ENCODE measurements at places on chromosomes 13 and 19. TPM values are rescaled to one million over a fixed set of nuclear protein-coding genes. Genes with fewer than 3 reads are reported as not detected.

The PLPPR3 gene
- total RNA-seq: not detected

GRCh38 chr19:662207-662961 is 630 bp downstream of the RNF126 start:
- peaks cover 6% of the 10 kb centered on the region for H3K36me3 ChIP-seq
- H3K4me1 ChIP-seq: peaks cover 47% of the 10 kb centered on the region
- H3K4me3 ChIP-seq: peak overlapping the region; percentile 97
- H3K27me3 ChIP-seq: no peaks in the 10 kb centered on the region

The GARRE1 gene
- total RNA-seq: 17.9 TPM

GRCh38 chr19:48059331-48059730 is 15.5 kb upstream of the CABP5 start:
- no peak overlapping the region for H3K27ac ChIP-seq
- H3K27me3 ChIP-seq: peaks cover 17% of the 10 kb centered on the region
- peaks cover 4% of the 10 kb centered on the region for H3K4me1 ChIP-seq
- DNase-seq: no peak

The C1QTNF9B gene
- not detected for total RNA-seq

The ZNF837 gene
- total RNA-seq: 3.0 TPM

The CGB5 gene
- total RNA-seq: not detected

DNA sequence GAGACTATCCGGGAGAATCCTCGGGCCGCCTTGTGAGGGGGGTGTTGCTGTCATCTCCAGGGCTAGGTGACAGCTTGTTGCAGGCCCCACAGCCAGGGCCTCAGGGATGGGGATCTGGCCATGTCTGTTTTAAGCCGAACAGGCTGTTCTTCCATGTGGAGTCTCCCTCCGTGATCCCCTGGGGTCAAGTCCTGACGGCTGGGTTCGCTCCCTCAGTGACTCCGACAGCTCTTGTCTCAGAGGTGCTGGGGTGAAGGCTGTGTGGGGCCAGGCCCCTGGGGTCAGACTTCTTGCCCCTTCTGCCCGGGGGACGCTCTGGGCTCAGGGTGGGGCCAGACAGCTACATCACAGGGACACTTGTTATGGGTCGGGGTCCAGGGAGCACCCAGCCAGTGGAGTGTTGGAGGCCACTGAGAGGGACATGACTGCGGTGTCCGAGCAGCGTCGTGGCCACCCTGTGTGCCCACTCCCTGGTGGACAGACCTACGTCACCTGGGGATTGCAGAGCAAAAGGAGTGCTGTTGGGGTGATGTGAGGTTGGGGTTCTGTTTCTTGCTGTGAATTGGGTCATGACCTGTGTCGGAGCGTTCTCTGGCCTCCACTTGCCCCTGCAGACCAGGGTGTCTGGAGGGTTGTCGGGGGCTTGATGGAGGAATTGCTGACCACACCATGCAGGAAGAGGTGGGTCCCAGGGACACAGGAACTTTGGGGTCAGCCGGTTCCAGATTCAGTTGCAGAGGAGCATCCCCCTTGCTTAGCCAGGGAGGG is 21.5 kb downstream of the EPN1 start:
- no peaks in the 10 kb centered on the region for H3K27me3 ChIP-seq
- H3K4me1 ChIP-seq: no peaks in the 10 kb centered on the region
- peaks cover 1% of the 10 kb centered on the region for H3K36me3 ChIP-seq

The LPAR6 gene
- 3.3 TPM for total RNA-seq

GRCh38 chr13:111213964-111214726 is 99.0 kb downstream of the ARHGEF7 start:
- H3K4me3 ChIP-seq: no peak overlapping the region
- DNase-seq: no peak
- H3K27ac ChIP-seq: no peak overlapping the region
- H3K36me3 ChIP-seq: no peaks in the 10 kb centered on the region
- no peaks in the 10 kb centered on the region for H3K27me3 ChIP-seq
- peaks cover 32% of the 10 kb centered on the region for H3K4me1 ChIP-seq

GRCh38 chr19:5985098-5985783 is 7.3 kb upstream of the RANBP3 start:
- no peak overlapping the region for H3K27ac ChIP-seq
- H3K4me1 ChIP-seq: peaks cover 62% of the 10 kb centered on the region
- no peak for DNase-seq
- H3K27me3 ChIP-seq: no peaks in the 10 kb centered on the region

The CYP2F1 gene
- total RNA-seq: not detected

- H3K4me1 ChIP-seq: peaks cover 29% of the 10 kb centered on the region
- peak overlapping the region; percentile 83 for H3K27ac ChIP-seq
- peak overlapping the region; percentile 85 for H3K4me3 ChIP-seq
- no peaks in the 10 kb centered on the region for H3K27me3 ChIP-seq
- H3K36me3 ChIP-seq: peaks cover 3% of the 10 kb centered on the region
- DNase-seq: no peak
Observed at GRCh38 chr13:36344173-36344572, 2.0 kb downstream of the SPART start.

GRCh38 chr19:6801485-6802086 is 29.1 kb downstream of the VAV1 start:
- no peaks in the 10 kb centered on the region for H3K27me3 ChIP-seq
- H3K36me3 ChIP-seq: peaks cover 1% of the 10 kb centered on the region
- peak overlapping the region; percentile 90 for H3K27ac ChIP-seq
- DNase-seq: peak; percentile 84
- H3K4me1 ChIP-seq: peaks cover 63% of the 10 kb centered on the region
- H3K4me3 ChIP-seq: peak overlapping the region; percentile 97

- no peak for DNase-seq
- peaks cover 35% of the 10 kb centered on the region for H3K4me1 ChIP-seq
- H3K36me3 ChIP-seq: no peaks in the 10 kb centered on the region
- no peak overlapping the region for H3K27ac ChIP-seq
Observed at GRCh38 chr19:18594824-18595373, 6.3 kb downstream of the REX1BD start.

- no peaks in the 10 kb centered on the region for H3K36me3 ChIP-seq
- H3K4me1 ChIP-seq: no peaks in the 10 kb centered on the region
- no peak overlapping the region for H3K4me3 ChIP-seq
- H3K27ac ChIP-seq: no peak overlapping the region
- H3K27me3 ChIP-seq: peaks cover 51% of the 10 kb centered on the region
Observed at GRCh38 chr13:112106478-112107141, 39.7 kb downstream of the SOX1 start.

The CPB2 gene
- not detected for total RNA-seq

DNA sequence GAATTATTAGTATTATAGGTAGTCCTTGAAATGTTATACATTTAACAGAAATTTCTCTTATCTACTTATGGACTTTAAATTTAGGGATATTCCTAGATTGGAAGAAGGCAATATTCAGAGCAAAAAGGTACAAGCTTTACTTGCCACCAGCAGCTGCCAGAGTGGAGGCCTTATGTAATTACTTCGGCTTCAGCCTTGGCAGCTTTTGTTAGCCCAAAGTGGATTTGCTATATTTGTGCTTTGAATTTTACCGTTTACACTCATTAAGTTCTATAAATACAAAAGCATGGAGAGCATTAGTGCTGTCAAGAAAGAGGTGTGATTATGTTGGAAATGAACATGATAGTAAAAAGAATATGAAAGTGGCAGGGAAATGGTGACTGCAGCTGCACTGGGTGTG is 319.9 kb downstream of the ATP8A2 start:
- no peak overlapping the region for H3K27ac ChIP-seq
- no peaks in the 10 kb centered on the region for H3K4me1 ChIP-seq
- H3K27me3 ChIP-seq: no peaks in the 10 kb centered on the region
- H3K36me3 ChIP-seq: no peaks in the 10 kb centered on the region

GRCh38 chr19:55152017-55152416 is 3.0 kb upstream of the TNNT1 start:
- H3K27ac ChIP-seq: peak overlapping the region; percentile 19
- peaks cover 21% of the 10 kb centered on the region for H3K4me1 ChIP-seq
- DNase-seq: no peak
- H3K36me3 ChIP-seq: peaks cover 9% of the 10 kb centered on the region
- no peak overlapping the region for H3K4me3 ChIP-seq

The S1PR4 gene
- total RNA-seq: 41.1 TPM

The ERICH4 gene
- not detected for total RNA-seq

DNA sequence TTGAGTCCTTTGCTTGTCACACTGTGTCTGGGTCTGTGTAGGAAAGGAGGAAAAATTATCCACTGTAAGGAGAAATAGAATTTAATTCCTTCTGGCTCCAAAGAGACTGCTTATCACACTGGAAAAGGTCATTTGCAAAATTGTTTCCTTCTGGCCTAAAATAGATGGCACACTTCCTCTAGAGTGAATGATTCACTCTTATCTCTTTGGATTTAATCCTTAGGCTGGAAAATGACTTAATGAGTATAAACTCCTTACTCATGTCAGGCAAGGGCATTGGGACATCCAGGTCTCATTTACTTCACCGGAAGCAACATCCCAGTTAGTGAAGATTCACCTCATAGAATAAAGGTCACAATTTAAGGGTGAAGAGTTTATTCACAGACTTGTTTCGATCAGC is 293.6 kb downstream of the OXGR1 start:
- H3K36me3 ChIP-seq: peaks cover 2% of the 10 kb centered on the region
- H3K27me3 ChIP-seq: no peaks in the 10 kb centered on the region
- H3K4me1 ChIP-seq: no peaks in the 10 kb centered on the region
- no peak overlapping the region for H3K4me3 ChIP-seq
- no peak overlapping the region for H3K27ac ChIP-seq

- no peaks in the 10 kb centered on the region for H3K27me3 ChIP-seq
- peaks cover 67% of the 10 kb centered on the region for H3K4me1 ChIP-seq
- H3K27ac ChIP-seq: peak overlapping the region; percentile 96
- peak overlapping the region; percentile 95 for H3K4me3 ChIP-seq
Observed at GRCh38 chr19:18320865-18321733, 1.8 kb downstream of the LSM4 start.

The CLIP3 gene
- total RNA-seq: 2.7 TPM

DNA sequence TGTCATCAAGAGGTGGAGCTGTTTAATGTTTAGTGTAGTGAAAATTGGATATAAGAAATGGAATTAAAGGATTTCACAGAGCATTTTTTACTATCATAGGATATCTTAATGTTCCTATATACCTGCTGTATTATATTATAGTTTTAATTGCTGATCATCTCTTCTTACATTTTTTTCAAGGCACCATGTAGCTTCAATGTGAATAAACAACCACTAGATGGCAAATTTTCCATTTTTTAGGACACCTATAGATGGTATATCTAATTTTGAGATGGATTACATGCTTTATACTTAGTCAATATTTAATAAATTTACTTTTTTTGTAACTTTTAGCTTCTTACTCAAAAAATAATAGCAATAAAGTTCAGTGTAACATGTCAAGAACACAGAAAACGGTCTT is 9.0 kb upstream of the ATXN8OS start:
- no peak overlapping the region for H3K27ac ChIP-seq
- no peaks in the 10 kb centered on the region for H3K4me1 ChIP-seq
- no peak overlapping the region for H3K4me3 ChIP-seq
- H3K36me3 ChIP-seq: no peaks in the 10 kb centered on the region
- H3K27me3 ChIP-seq: no peaks in the 10 kb centered on the region

The RELB gene
- total RNA-seq: 142 TPM

- no peaks in the 10 kb centered on the region for H3K27me3 ChIP-seq
- no peak for DNase-seq
- no peak overlapping the region for H3K4me3 ChIP-seq
- H3K36me3 ChIP-seq: peaks cover 5% of the 10 kb centered on the region
Observed at GRCh38 chr19:55101261-55101660, 16.2 kb downstream of the PPP1R12C start.

DNA sequence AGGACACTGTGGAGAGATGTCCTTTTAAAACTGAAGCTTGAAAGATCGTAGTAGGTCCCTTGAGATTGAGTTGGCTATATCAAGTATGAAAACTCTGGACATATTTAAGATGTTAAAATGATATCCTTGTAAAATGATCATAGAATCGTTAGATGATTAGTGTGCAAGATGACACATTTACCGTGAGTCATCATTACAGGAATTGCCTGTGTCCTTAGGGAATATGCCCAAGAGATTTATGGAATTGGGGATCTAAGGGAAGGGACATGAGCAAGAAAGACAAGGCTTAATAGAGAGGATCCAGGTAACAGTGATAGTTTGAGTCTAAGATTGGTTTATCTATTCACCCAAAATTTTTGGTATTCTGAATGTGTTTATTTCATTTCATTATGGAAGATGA is 233.7 kb downstream of the GPC5 start:
- no peaks in the 10 kb centered on the region for H3K4me1 ChIP-seq
- no peaks in the 10 kb centered on the region for H3K27me3 ChIP-seq
- H3K36me3 ChIP-seq: no peaks in the 10 kb centered on the region
- no peak for DNase-seq
- H3K27ac ChIP-seq: peak overlapping the region; percentile 40
- no peak overlapping the region for H3K4me3 ChIP-seq

GRCh38 chr19:10835089-10835753 is 791 bp downstream of the TMED1 start:
- peak overlapping the region; percentile 100 for H3K27ac ChIP-seq
- DNase-seq: no peak

GRCh38 chr13:24719139-24719538 is 38.9 kb downstream of the ATP12A start:
- no peaks in the 10 kb centered on the region for H3K4me1 ChIP-seq
- H3K4me3 ChIP-seq: no peak overlapping the region
- no peaks in the 10 kb centered on the region for H3K36me3 ChIP-seq
- H3K27me3 ChIP-seq: peaks cover 12% of the 10 kb centered on the region
- DNase-seq: no peak

GRCh38 chr19:17530586-17530985 is 19.1 kb downstream of the PGLS start:
- no peaks in the 10 kb centered on the region for H3K27me3 ChIP-seq
- no peaks in the 10 kb centered on the region for H3K36me3 ChIP-seq
- DNase-seq: no peak
- H3K4me3 ChIP-seq: no peak overlapping the region
- H3K27ac ChIP-seq: no peak overlapping the region
- H3K4me1 ChIP-seq: peaks cover 12% of the 10 kb centered on the region

GRCh38 chr19:31350693-31351055 is 1.4 kb upstream of the TSHZ3 start:
- no peak overlapping the region for H3K27ac ChIP-seq
- H3K36me3 ChIP-seq: peaks cover 2% of the 10 kb centered on the region
- H3K27me3 ChIP-seq: peaks cover 71% of the 10 kb centered on the region

GRCh38 chr13:26457212-26457611 is 100.3 kb upstream of the WASF3 start:
- peaks cover 34% of the 10 kb centered on the region for H3K27me3 ChIP-seq
- no peak overlapping the region for H3K27ac ChIP-seq
- H3K4me3 ChIP-seq: no peak overlapping the region

The PSMC4 gene
- total RNA-seq: 101 TPM

- H3K4me3 ChIP-seq: no peak overlapping the region
- H3K27ac ChIP-seq: no peak overlapping the region
- H3K27me3 ChIP-seq: no peaks in the 10 kb centered on the region
- peaks cover 35% of the 10 kb centered on the region for H3K4me1 ChIP-seq
- no peaks in the 10 kb centered on the region for H3K36me3 ChIP-seq
Observed at GRCh38 chr13:30002577-30002976, 152.2 kb upstream of the UBL3 start.

The PDE4C gene
- 0.10 TPM for total RNA-seq

The CEACAM18 gene
- not detected for total RNA-seq

- no peak overlapping the region for H3K4me3 ChIP-seq
- DNase-seq: no peak
- H3K27ac ChIP-seq: no peak overlapping the region
- no peaks in the 10 kb centered on the region for H3K4me1 ChIP-seq
Observed at GRCh38 chr13:93535251-93535650, 308.6 kb downstream of the GPC6 start.

GRCh38 chr13:30908416-30908980 is 2.4 kb downstream of the MEDAG start:
- peaks cover 4% of the 10 kb centered on the region for H3K4me1 ChIP-seq
- H3K4me3 ChIP-seq: no peak overlapping the region
- peaks cover 62% of the 10 kb centered on the region for H3K27me3 ChIP-seq
- no peak for DNase-seq
- no peak overlapping the region for H3K27ac ChIP-seq

GRCh38 chr19:49808711-49809159 is 4.4 kb downstream of the FUZ start:
- DNase-seq: peak; percentile 90
- peaks cover 6% of the 10 kb centered on the region for H3K36me3 ChIP-seq
- no peak overlapping the region for H3K27ac ChIP-seq
- no peaks in the 10 kb centered on the region for H3K27me3 ChIP-seq
- peaks cover 42% of the 10 kb centered on the region for H3K4me1 ChIP-seq

Data from activated T-cell treated with anti-CD3 and anti-CD28 coated beads, Interleukin-2, amount 50 U/mL, for 72 hours (primary cell).